Activated T-cell treated with anti-CD3 and anti-CD28 coated beads for 1 hour (primary cell): ENCODE measurements at places on chromosomes 2 and 18.
A peak's percentile ranks its signal among the peaks of the same experiment; 100 is the strongest.

GRCh38 chr18:59952283-59953007 is 52.6 kb downstream of the PMAIP1 start:
- no peak for DNase-seq

GRCh38 chr2:111930875-111931274 is 32.5 kb downstream of the MERTK start:
- DNase-seq = no peak

- DNase-seq = no peak
These were observed 8.5 kb downstream of the ATP6V1B1 start for GRCh38 chr2:70944111-70944690.

- no peak for DNase-seq
These were observed 160.4 kb downstream of the AGAP1 start for GRCh38 chr2:235654103-235654813.

- DNase-seq = no peak
These were observed 171.0 kb upstream of the SIX3 start for GRCh38 chr2:44770221-44771195.

GRCh38 chr18:25743646-25744151 is 346.7 kb downstream of the SS18 start:
- DNase-seq = no peak

DNA sequence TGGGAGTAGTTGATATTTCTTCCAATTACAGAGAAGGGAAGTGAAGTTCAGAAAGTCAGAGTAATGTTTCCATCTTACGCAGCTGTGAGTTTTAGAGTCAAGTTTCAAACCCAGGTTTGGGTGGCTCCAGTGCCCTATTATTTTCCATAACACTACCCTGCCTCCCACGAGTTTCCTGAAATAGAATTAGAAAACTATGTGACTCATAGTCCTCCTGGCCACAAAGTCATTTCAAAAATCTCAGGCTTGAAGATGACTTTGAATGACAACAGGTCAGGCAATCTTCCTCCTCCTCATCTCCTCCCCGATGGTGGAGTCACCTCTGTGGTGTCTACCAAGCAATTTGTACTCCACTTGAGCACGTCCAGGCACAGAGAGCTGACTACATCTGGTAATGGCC is 212.3 kb upstream of the TRIB2 start:
- no peak for DNase-seq

- DNase-seq = peak; percentile 23
These were observed 31.9 kb downstream of the C1QL2 start for GRCh38 chr2:119126650-119127049.

DNA sequence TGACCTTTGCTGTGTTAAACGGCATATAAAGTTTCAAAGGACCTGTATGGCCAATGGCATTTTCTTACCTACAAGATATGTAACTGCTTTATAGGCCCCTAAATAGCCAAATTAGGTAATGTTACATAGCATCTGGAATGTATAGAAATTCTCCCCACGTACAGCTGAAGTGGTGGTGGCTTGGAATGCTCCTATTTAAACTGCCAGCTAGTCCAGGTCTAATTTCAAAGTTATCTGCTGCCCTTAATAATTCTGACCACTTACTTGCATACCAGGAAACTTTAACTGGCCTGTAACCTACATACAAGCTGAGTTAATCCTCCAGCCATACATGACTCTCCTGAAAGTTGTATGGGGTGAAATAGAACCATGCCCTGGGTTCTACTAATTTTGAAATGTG is 1.3 kb downstream of the KIAA2012 start:
- no peak for DNase-seq

GRCh38 chr2:32926708-32927084 is 20.1 kb upstream of the LTBP1 start:
- no peak for DNase-seq

DNA sequence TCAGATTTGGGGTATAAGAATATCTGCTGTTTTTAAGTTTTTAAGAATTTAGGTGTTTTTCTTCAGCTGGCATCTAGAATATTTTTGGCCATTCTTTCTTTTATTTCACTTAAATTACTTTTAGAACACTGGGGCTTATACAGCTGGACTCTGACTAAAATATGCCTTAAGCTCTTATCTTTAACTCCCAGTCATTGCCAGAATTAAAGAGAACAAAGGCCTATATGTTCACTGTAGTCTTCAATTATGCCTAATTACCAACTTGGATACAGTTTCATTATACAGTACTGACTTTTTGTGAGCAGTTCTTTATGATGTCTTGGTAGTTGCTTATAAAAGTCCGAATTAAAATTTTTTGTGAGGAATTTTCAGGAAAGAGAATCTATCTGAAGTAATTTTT is 192.8 kb downstream of the ZNF407 start:
- no peak for DNase-seq
